ENCODE measurements at places on chromosomes 1 and 21.
A peak's percentile ranks its signal among the peaks of the same experiment; 100 is the strongest.

DNA sequence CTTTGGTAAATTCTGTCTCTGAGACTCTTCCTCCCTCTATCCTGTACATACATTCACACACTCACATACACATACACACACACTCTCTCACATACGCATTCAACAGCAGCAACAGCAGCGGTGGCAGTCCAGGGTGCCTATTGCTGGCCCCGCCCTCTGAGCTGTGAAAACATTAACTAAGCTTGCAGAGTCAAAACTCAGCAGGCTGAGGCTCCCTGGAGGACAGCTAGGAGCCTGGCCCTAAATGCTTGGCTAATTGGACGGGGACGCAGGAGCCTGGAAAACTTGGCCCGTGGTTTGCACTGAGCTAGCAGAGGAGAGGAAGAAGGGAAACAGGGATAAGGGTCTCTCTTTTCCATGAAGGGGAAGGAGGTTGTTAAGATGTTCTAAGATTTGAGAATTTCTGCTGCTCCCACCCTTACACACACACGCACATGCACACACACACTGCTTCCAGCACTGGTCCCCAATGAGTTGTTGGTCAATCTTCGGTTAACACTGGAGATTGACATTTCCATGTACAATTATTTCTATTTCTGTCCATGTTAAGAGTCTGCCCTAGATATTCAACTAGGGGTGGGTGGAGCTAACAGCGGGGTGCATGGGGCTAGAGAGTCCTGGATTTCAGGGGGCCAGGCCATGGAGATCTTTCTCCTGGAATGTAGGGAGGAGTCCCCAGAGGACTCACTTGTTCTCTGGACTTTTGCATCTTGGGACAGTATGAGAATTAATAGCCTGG lies 94.2 kb downstream of the PLXNA2 start:
- peak; percentile 90 for DNase-seq

DNA sequence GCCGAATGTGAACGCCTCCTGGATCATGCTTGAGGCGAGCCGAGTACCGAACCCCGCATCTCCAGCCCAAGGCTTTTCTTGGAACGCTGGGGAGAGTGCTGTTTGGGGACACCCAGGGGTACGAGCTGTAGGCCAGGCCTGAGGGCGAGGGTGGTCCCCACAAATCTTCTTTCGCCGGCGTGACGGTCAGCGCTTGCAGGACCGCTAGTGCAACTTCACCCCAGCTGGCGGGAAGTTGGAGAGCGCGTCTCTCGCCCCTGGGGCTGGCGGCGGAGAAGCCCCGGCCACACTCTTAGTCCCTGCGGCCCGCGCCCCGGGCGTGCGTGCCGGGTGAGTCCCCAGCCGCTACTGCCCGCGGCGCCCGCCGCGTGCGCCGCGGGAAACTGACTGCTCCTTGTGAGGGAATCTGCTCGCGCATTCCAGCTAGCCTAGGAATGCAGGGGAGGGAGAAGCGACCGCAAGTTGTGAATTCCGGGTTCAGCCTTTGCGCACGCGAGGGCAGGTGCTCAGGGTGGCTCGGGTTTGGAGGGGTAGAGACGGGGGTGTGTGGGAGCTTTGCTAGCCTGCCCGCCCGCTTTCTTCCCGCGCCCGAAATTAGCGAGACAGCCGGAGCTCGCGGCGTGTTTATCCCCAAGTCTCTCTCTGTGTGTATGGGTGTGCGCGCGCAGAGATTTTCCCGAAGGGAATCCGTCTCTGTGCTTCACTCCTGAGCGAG lies 884 bp downstream of the LHX4 start:
- DNase-seq, result peak; percentile 79

DNA sequence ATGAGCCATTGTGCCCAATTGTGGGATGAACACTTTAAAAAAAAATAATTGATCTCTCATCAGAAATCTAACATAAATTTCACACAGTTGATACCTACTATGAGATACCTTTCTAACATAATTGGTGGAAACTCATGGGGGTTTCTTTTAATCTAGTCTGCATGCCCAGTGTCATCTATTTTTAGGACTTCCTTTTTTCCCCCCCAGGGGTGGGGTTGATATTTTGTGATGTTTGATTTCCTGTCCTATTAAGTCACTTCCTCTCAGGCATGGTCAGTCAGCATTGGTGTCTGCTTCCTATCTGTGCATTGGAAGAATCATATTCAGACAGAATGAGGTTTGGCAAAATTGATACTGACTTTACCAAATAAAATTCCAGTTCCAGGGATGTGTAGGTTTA lies 21.5 kb downstream of the NFYC start:
- no peak for DNase-seq

GRCh38 chr21:40436261-40436660 lies 410.7 kb downstream of the DSCAM start:
- DNase-seq, result no peak

DNA sequence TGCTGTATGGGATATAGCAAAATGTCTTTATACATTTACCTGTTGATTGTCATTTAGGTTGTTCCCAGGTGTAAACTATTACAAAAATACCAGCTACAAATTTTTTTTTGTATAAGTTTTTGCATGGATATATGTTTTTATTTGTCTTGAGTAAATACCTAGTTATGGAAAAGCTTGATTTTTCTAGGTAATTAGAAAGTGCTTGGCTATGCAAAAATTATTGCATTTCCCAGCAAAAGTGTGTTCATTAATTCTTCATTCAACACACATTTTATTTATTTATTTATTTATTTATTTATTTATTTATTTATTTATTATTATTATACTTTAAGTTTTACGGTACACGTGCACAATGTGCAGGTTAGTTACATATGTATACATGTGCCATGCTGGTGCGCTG lies 22.1 kb downstream of the PDE4B start:
- DNase-seq, result no peak

DNA sequence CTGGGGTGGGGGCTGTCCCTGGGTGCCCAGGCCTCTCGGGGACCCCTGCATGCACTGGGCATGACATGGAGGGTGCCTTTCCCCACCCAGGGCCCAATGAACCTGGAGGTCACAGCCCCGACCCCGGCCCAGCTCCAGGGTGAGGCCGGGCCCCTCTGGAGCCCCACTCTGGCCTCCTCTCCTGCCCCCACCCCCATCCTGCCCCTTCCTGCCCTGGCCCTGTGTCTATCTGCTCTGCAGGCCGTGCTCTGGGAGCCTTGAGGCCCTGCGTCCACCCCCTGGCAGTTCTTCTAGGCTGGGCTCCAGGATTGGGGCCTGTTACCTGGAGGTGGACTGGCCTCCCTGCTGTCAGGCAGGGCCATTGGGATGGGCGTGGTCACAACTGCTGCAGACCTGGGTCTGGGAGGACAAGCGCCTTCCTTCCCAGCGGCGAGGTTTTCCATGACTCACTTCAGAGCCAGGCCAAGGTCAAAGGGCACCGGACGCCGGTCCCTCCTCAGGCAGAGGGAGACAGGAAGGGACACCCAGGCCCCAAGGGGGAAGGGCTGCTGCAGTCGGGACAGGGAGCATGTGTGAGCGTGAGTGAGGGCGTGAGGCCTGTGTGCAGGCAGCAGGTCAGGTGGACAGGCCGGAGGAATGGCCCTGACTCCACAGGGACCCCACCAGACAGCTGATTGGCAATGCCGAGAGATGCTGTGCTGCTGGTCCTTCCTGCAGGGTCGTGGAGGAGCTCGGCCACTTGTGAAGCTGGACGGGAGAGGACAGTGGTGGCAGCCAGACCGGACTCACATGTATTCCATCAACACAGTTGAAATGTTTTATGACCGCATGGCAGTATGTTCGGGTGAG lies 31.1 kb upstream of the POFUT2 start:
- DNase-seq, result peak; percentile 71

- no peak for DNase-seq
These were observed 171.3 kb downstream of the HHAT start for GRCh38 chr1:210499956-210500355.

- no peak for DNase-seq
These were observed 243.4 kb downstream of the NUF2 start for GRCh38 chr1:163565166-163565565.

GRCh38 chr1:19339214-19339861 lies 27.2 kb downstream of the SLC66A1 start:
- DNase-seq, result no peak

DNA sequence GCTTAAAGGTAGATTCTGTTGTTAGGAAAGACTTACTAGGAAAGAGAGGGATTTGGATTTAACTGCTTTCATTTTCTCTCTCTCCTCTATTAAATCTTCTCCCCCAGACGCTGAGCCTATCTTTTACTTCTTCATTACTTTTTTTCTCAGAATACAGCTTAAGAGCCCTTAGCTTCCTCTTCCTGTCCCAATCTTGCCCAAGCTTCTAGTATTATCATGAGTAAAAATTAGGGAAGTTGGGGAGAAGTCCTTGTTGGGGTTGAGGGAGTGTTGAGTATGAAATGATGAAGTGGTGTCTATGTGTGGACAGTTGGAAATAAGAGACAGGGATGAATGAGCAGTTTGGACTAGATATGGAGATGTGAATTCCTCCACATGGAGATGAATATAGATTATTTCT lies 35.0 kb downstream of the ACP6 start:
- no peak for DNase-seq

GRCh38 chr1:63864224-63864641 lies 90.4 kb downstream of the ROR1 start:
- DNase-seq, result no peak

DNA sequence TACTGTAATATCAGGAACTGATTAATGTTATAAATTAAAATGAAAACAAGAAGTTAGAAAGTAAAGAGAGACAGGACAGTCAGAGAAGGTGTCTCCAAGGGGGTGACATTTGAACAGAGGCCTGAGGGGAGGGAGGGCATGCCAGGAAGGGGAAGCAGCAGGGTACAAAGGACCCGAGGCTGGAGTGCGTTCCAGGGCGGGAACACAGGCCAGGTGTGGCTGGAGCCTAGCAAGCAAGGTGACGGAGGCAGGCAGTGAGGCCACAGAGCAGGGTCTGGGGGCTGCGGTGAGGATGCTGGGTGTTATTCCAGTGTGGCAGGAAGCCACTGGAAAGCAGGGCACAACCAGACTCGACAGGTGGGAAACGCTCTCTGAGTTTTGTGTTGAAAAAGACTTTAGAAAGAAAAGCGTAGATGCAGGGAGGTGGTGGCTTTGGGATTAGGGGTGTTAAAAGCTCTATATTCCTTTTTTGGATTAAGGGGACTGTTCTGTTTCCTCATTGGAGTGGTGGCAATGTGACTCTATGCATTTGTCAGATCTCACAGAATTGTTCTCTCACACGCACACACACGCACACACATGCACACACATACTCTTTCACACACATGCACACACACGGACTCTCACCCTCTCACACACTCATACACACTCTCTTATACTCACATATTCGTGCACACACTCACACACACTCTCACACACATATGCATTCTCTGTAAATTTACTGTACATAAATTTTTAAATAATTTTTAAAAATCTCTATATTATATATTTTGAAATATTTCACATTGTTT lies 124.5 kb downstream of the GLIS1 start:
- peak; percentile 16 for DNase-seq

- no peak for DNase-seq
These were observed 62.5 kb downstream of the UBIAD1 start for GRCh38 chr1:11335417-11336056.

DNA sequence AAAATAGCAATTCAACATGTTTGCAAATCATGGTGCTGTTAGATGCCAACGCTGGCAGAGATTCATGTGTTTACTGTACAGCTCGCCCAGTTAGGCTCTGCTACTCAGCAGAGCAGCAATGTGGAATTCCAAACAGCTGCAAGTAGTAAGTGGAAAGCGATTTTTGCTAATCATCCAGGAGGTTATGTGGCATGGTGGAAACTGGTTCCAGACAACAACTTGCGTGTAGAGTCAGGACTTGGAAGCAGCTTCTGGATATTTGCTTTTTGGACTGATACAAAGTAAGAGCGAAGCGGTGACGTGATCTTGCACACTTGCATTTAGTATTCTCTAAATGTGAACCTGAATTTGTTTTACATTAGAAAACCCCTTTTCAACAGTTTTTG lies 27.1 kb upstream of the HHAT start:
- DNase-seq, result peak; percentile 26

DNA sequence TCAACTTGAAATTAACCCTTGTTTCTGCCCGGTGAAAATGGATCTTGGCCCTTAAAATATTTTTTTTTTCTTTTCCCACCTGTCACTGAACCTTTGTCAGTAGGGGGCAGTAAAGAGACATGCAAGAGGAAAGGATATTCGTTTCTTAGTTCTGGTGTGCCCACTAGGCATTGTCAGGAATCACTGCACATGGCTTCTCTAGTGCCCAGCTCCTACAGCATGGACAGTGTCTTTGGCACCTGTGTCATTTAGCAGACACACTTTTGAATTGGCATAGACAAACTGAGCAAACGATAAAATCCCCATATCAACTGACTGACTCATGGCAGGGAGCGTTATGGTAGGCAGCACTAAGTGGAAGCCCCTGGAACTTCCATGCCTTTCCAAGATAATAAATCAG lies 1048.1 kb downstream of the BRINP3 start:
- no peak for DNase-seq

GRCh38 chr1:183869664-183870063 lies 64.7 kb downstream of the RGL1 start:
- DNase-seq, result no peak

GRCh38 chr1:244801246-244801645 lies 34.2 kb upstream of the COX20 start:
- no peak for DNase-seq

DNA sequence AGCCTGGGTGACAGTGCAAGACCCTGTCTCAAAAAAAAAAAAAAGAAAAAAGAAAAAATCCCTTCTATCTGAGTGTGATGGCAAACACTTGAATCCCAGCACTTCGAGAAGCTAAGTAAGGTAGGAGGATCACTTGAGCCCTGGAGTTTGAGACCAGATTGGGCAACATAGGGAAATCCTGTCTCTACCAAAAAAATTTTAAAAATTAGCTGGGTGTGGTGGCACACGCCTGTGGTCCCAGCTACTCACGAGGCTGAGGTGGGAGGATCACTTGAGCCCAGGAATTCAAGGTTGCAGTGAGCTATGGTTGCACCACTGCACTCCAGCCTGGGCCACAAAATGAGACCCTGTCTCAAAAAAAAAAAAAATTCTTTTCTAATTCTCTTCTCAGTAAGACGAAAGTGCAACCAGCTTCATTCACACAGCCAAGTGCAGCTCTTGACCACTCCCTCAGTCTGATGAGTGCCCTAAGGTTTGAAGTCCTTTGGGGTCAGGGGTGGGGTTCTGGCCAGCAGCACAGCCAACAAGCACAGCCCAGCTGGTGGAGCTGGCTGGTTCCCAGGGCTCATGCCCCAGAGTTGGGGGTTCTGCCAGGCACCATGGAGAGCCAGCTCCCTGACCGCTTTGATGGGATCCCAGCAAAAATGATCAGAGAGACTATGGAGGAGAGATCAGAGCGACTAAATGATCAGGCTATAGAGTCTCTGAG lies 8.0 kb downstream of the SLC2A5 start:
- no peak for DNase-seq

GRCh38 chr1:104706631-104707147 lies 957.0 kb downstream of the AMY1C start:
- DNase-seq, result peak; percentile 9

GRCh38 chr1:219060798-219061197 lies 112.9 kb upstream of the LYPLAL1 start:
- DNase-seq, result no peak

Data from kidney (tissue), 22 donors.